ENCODE measurements at places on chromosomes 6 and 20. TPM values are rescaled to one million over a fixed set of nuclear protein-coding genes. Genes with fewer than 3 reads are reported as not detected.

GRCh38 chr20:45377269-45377668 lies 856 bp downstream of the TP53TG5 start:
- DNase-seq = no peak

DNA sequence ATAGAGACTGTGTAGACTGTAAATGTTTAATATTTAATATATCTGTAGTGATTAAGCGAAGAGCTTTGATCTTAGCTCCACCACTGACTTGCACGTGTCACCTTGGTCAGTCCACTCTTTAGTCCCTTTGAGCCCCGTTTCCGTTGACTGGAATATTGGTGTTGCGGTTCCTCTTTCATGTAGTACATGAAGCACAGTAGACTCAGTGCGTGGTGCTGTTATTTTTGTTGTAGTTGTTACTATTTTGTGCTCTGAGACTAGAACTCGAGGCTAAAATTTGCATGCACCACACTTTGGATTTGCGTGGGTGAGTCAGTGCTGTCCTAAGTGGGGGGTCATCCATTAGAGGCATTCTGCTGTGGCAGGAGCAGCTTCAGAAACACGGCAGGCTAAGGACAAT lies 291.4 kb downstream of the QKI start:
- no peak for DNase-seq

DNA sequence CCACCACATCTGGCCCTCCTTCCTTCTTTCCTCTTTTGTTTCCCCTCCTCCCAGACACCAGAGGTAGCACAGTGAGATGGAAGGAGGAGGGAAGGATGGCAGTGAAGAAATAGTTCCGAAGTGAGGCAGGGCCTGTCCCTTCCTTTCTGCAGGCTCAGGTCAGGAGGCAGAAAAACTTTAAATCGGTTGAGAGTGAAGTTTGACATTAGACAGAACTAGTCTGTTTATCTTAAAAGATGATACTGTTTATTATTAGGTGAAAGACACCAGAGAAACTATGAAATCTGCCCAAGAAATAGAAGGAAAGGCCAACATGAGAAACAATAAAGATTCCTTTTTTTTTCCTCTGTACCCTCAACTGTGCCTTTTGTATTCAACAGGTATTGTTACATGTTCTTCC lies 670.3 kb downstream of the UTRN start:
- DNase-seq = no peak

The ACOT13 gene
- 23.7 TPM for polyA plus RNA-seq

DNA sequence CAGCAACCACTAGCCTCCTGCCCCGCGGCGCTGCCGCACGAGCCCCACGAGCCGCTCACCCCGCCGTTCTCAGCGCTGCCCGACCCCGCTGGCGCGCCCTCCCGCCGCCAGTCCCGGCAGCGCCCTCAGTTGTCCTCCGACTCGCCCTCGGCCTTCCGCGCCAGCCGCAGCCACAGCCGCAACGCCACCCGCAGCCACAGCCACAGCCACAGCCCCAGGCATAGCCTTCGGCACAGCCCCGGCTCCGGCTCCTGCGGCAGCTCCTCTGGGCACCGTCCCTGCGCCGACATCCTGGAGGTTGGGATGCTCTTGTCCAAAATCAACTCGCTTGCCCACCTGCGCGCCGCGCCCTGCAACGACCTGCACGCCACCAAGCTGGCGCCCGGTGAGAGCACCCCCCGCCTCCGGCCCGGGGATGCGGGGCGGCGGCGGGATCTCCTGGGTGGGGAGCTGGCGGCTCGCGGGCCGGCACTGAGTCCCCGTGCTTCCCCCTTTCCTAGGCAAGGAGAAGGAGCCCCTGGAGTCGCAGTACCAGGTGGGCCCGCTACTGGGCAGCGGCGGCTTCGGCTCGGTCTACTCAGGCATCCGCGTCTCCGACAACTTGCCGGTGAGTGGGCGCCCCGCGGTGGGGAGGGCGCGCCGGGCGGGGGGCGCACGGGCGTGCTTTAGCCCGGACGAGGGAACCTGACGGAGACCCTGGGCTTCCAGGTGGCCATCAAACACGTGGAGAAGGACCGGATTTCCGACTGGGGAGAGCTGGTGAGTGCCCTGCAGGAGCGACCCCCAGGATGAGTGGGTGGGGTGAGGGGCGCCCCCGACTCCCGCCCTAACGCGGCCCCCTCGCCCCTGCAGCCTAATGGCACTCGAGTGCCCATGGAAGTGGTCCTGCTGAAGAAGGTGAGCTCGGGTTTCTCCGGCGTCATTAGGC lies 585 bp downstream of the PIM1 start:
- DNase-seq = peak; percentile 44

DNA sequence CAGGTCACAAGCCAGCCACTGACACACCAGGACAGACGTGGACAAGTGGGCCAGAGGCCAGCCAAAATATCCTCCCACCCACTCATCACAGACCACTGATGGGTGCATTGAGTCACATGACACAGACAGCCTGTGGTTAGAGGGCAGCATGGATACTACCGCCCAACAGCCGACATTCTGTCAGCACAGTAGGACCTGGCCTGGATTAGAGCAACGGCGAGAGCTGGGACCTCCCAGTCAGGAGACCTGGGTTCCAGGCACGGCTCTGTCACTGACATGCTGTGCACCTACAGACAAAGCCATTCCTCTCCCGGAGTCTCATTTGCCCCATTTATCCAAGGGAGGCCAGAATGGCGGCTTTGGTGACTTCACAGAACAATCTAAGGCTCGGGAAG lies 8.0 kb downstream of the ZNF335 start:
- no peak for DNase-seq

The IMPG1 gene
- 0.17 TPM for polyA plus RNA-seq

- DNase-seq = no peak
Measured at GRCh38 chr6:36712816-36713215, 15.2 kb downstream of the RAB44 start.

The TUBE1 gene
- polyA plus RNA-seq = 9.1 TPM

Measured in fibroblast of lung (primary cell).